HFFc6 (cell line): ENCODE measurements at places on chromosomes 11 and 22. TPM values are rescaled to one million over a fixed set of nuclear protein-coding genes. Genes with fewer than 3 reads are reported as not detected.

Gene INPP5J
- 0.69 to 0.99 TPM (median 0.92 TPM) in 3 replicates for total RNA-seq

Gene CHID1
- 125 to 139 TPM (median 135 TPM) in 3 replicates for total RNA-seq

Gene KCNJ11
- total RNA-seq, result not detected in 3 replicates

Gene TMEM45B
- not detected in 2 replicates for total RNA-seq

Gene TIMP3
- 303 and 428 TPM in 2 replicates for total RNA-seq

Gene KIF18A
- total RNA-seq, result 10.9 to 21.2 TPM (median 17.0 TPM) in 3 replicates

Gene RBMXL2
- total RNA-seq, result not detected in 3 replicates

DNA sequence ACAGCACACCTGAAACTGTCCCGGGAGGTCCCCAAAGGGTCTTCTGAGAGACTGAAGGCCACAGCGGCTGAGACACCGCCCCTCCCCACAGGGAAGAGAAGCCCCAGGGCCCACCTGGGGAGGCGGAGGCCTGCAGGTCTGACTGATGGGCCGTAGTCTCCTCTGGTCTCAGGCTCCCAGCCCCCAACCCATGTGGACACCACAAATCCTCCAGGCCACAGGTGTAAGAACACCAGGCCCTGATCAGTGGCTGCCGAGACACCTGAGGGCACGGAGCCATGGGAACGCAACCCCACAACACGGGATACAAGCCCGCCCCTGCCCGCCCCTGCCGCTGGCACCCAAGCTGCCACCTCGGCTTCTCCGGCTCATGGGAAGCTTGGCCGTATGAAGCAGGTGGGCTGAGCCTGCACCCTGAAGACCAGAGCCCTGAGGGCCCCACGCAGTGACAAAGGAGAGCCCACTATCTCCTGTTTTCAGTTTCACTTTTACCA lies 46.3 kb downstream of the BRD1 start:
- no peak for DNase-seq

GRCh38 chr22:39991159-39991860 lies 3.4 kb upstream of the FAM83F start:
- no peak for DNase-seq

- peak; percentile 31 for DNase-seq
Measured at GRCh38 chr22:20298803-20299745, 20.8 kb downstream of the DGCR6L start.

DNA sequence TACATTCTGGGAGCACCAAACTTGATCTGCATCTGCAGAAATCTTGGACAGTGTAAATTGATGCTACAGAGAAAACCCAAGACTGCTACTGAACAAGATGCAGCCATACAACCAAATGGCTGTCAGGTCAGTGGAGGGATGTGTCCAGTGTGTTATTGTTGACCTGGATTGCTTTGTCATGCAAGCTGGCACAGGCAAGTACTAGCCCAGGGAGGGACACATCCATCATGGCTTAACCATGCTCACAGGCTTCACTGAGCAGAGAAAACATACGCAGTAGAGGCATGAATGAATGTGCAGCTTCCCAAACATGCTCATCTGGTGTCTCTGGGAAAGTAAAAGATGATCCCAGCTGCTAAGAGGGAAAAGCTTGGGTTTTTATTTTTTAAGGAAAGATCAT lies 93.6 kb downstream of the MTNR1B start:
- no peak for DNase-seq

DNA sequence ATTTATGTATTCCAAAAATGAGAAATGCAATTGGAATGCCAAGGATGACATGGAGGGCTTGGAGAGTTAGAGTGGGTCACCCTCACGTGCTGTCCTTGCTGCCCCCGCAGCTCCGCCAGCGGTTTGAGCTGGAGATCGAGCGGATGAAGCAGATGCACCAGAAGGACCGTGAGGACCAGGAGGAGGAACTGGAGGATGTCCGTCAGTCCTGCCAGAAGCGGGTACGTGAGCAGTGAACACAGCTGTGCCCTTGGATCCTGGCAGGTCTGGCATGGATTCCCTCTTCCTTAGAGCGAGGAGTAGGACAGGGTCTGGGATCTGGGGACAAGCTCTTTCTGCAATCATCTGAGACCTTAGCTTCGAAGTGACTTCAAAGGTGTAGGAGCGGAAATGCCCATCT lies 166.2 kb downstream of the MYO18B start:
- no peak for DNase-seq

GRCh38 chr22:27192135-27192829 lies 534.9 kb downstream of the MIAT start:
- no peak for DNase-seq

DNA sequence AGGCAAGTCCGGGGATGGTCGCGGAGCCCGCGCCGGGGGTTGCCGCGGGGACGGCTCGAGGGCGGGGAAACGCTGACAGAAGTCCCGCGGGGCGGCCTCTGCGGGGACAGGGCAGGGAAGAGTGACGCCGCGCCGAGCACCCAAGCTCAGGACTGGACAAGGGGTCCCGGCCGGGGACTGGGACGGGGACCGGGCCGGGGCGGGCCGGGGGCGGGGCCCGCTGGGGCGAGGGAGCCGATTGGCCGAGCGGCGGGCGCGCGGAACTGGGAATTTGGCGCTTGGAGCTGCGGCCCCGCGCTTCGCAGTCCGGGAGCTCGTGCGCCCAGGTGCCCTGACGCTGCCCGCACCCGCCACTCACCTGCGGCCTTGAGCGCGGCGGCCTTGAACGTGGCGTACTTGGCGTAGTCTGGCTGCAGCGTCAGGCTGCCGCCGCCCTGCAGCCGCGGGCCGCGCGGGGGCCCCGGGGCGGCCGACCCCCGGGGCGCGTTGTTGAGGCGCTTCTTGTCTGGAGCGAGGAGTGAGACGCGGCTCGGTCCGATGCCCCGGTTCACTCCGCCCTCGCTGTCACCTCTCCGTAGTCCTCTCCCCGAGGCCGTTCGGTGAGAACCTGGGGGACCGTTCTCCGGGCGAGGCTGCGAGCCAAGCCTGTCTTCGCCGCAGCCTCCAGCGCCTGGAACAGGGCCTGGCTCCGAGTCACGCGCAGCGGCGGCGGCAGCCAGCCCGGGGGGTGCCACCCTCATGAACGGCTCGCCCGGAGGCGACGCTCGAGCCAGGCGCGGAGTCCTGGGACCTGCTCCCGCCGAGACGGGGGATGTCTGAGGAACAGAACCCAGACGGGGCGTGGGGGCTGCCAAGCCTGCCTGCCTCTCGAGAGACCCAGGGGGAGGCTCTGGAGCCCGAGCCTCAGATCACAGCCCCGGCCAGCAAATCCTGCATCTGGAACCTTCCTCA lies 4.5 kb downstream of the SHISA8 start:
- no peak for DNase-seq

GRCh38 chr22:29580200-29580810 lies 608 bp downstream of the NIPSNAP1 start:
- DNase-seq, result no peak

- DNase-seq, result peak; percentile 49
Measured at GRCh38 chr11:107493117-107493516, 35.5 kb upstream of the CWF19L2 start.

- DNase-seq, result no peak
Measured at GRCh38 chr11:69730500-69730899, 26.7 kb upstream of the FGF19 start.

DNA sequence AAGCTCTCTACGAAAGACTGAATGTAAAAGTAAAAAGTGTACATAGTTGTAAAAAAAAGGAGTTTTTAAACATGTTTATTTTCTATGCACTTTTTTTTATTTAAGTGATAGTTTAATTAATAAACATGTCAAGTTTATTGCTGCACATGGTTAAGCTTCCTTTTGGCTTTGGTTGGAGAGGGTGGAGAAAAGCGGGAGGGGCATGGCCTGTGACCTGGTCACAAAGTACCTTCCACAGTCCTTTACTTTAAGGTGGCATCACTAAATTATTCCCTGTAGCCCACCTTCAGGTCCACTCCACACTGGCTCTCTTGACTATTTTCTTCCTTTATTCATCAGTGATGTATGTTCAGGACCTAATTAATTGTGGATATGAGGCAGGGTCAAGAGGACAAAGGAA lies 586 bp upstream of the TTC36 start:
- no peak for DNase-seq

DNA sequence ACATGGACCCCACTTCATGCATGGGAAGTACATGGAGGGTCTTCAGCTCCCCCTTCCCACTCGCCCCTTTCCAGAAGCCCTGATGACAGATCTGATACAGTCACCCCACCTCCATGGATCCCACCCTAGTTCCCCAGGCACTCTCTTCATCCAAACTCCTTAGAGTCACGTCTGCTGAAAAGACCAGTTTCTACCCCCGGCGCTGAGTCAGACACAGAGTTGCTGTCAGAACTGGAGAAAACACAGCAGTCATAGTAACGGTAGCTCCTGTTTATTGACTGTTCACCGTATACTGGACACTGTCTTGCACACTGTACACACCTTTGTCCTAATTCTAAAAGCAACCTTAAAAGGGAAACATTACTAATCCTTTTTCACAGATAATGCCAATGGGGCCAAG lies 29.1 kb downstream of the DRD2 start:
- DNase-seq, result no peak

- no peak for DNase-seq
Measured at GRCh38 chr11:119580081-119580480, 148.9 kb downstream of the NECTIN1 start.

GRCh38 chr11:30504468-30504867 lies 81.7 kb downstream of the MPPED2 start:
- DNase-seq, result no peak

- DNase-seq, result no peak
Measured at GRCh38 chr11:104130161-104130560, 33.8 kb downstream of the PDGFD start.

- DNase-seq, result no peak
Measured at GRCh38 chr11:14052198-14052597, 89.7 kb downstream of the SPON1 start.

- DNase-seq, result no peak
Measured at GRCh38 chr11:44192462-44193100, 97.1 kb downstream of the EXT2 start.

DNA sequence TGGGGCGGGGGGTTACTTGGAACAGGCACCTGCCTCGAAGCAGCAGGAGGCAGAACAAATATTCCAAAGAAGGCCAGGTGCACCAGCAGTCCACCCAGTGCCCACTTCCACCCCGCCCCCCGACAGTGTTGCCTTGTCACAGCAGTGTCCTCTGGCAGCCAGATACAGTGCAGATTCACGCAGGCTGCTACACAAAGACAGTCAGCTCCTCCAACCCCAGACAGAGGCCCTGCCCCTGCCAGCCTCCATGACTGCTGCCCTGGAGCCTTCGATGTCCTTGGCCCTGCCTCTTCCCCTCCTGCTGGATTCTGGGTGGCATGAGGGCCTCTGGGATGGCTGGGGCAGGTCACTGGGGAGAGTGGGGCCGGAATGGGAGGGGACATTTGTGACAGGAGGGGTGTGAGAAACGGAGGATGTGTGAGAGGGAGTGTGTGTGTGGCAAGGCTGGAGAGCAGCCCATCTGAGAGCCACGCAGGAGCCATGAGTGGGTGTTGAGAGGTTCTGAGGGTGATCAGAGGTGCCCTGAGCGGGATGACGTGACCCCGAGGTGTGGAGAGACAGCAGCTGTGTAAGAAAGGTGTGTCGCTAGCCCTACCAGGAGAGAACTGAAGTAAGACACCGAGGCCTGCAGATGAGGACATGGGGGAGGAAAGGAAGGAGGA lies 173.7 kb downstream of the CEP164 start:
- no peak for DNase-seq

DNA sequence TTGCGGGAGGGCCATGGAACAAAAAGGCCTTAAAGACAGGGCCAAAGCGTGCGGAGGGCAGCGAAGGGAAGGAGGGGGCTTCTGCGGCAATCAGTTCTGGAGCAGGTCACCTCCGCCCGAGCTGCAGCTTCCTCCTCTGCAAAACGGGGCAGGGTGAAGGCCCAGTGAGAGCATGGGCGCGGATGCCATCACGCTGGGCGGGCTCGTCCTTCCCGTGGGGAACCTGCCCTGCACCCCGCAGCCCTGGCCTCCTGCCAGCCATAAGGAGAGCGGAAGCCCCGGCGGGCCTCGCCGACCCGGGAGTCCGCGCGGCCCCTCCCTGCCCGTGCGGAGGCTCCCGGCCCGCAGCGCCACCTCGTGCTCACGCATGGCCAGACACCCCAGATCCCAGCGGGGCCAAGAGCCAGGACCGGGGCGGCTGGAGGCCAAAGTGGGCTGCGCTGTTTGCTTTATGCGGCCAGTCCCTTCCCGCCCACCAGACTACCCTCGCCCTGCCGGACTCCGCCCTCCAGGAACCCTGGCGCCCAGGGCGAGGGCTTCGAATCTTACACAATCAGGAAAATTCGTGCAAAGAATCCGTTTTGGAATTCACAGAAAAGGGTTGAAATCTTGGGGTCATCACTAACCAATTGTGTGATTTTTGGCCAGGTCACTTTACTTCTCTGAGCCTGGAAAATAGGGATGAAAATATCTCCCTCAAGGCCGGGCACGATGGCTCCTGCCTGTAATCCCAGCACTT lies 16.1 kb downstream of the TSKU start:
- DNase-seq, result peak; percentile 35

- no peak for DNase-seq
Measured at GRCh38 chr11:103536335-103536722, 427.1 kb downstream of the DYNC2H1 start.
